T-helper 9 cell (primary cell): ENCODE measurements at places on chromosomes 4 and X.

GRCh38 chr4:127181001-127181400 lies 451.8 kb upstream of the INTU start:
- no peak for DNase-seq

GRCh38 chrX:100404851-100405250 lies 5.2 kb downstream of the PCDH19 start:
- no peak for DNase-seq

GRCh38 chr4:169645627-169646026 lies 25.2 kb downstream of the CLCN3 start:
- no peak for DNase-seq

- DNase-seq: no peak
Observed at GRCh38 chr4:53937327-53937726, 127.1 kb downstream of the CHIC2 start.

GRCh38 chr4:179867300-179867878 lies 2375.8 kb upstream of the TENM3 start:
- no peak for DNase-seq

- DNase-seq: no peak
Observed at GRCh38 chr4:155676430-155676825, 9.8 kb downstream of the GUCY1A1 start.

GRCh38 chrX:136319600-136319999 lies 18.8 kb downstream of the ADGRG4 start:
- no peak for DNase-seq

- DNase-seq: no peak
Observed at GRCh38 chr4:104752337-104752736, 257.6 kb upstream of the CXXC4 start.

- no peak for DNase-seq
Observed at GRCh38 chrX:141989815-141990214, 86.1 kb downstream of the MAGEC1 start.
